ENCODE measurements at places on chromosomes 13 and 19.

- DNase-seq, result no peak
Observed at GRCh38 chr13:36882829-36883390, 37.1 kb downstream of the SMAD9 start.

GRCh38 chr19:33704271-33704670 is 82.5 kb downstream of the CHST8 start:
- DNase-seq, result no peak

- DNase-seq, result no peak
Observed at GRCh38 chr13:43916828-43917227, 37.1 kb downstream of the LACC1 start.

DNA sequence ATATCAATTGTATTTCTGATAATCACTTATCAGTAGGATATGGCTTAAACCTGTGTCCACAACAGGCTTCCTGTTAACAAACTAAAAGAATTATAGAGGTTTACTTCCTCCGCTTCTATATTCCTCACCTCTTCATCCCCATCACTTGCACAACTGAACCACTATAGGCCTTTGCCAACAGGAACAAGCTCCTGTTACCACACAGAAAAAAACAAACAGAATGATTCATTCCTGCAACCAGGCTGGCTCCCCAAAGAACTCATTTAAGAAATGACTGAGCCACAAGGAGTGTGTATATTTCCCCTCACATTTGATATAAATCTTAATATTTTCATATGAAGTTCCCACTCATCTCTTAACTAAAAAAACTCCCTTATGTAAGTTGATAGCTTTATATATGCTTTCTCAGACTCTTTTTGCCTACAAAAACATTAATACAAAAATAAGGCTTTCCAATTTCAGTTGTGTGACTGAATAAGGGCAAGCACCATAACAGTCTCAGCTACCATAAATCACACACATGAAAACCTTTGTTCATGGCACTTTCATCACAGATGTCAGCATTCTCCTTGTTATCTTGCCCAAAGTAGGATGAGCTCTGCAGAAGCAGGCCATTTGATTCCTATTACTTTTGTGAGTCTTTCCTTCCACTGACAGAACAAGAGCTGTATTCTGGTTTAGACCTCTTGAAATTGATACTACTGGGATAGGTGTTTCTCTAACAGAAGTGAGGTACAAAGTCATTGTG is 366.8 kb downstream of the SLITRK1 start:
- peak; percentile 83 for DNase-seq

- no peak for DNase-seq
Observed at GRCh38 chr13:41785402-41786172, 175.3 kb downstream of the VWA8 start.

- DNase-seq, result peak; percentile 45
Observed at GRCh38 chr19:55638864-55639359, 1.9 kb upstream of the ZNF580 start.

- peak; percentile 54 for DNase-seq
Observed at GRCh38 chr13:87498681-87499080, 172.5 kb upstream of the SLITRK5 start.

GRCh38 chr13:20528452-20528851 is 2.8 kb upstream of the CRYL1 start:
- no peak for DNase-seq

GRCh38 chr19:40791349-40791748 is 7.6 kb upstream of the EGLN2 start:
- DNase-seq, result no peak

- DNase-seq, result no peak
Observed at GRCh38 chr19:6821639-6822310, 49.3 kb downstream of the VAV1 start.

GRCh38 chr19:31882709-31883108 is 462.7 kb upstream of the ZNF507 start:
- no peak for DNase-seq

DNA sequence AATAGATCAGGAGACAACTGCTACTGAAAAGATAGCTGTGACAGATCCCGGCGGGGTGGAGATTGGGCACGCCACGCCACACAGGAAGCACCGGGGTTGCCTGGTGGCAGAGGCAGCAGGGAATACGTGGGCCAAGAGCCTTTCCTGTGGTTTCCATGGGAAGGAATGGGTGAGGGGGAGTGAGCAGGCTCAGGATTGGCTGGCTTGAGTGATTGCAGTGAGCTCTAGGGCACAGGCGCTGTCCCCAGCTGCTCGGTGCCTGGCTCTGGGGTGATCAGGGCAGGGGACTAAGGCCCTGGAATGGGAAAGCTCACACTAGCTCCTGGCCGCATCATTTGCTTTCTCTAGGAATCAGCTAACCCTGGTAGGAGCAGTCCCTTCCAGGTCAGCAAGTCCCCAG is 166.1 kb downstream of the USP12 start:
- DNase-seq, result no peak

GRCh38 chr13:59842507-59842906 is 321.2 kb downstream of the DIAPH3 start:
- DNase-seq, result peak; percentile 34

GRCh38 chr19:35059799-35060091 is 18.2 kb downstream of the HPN start:
- DNase-seq, result no peak

DNA sequence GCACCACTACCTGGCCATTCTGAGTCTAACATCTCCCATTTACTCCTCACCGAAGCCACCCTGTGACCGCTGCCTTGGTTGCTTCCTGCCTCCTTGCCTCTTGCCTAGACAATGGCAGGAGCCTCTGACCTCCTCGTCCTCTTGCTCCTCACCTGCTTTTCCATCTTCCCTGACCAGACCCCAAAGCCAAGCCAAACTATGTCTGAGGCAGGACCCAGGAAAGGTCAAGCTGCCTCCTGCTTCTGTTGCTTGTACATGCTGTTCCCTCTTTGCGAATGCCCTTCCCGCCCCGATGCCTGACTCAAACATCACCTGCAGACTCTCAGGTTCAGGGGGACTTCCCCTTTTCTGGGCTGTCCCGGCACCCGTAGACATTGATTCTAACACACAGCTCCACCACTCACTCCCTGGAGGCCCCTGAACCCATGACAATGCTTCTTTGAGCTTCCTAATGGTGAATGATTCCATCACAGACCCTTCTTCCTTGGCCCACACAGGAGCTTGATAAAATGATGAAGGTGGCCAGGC is 60.8 kb downstream of the F2RL3 start:
- no peak for DNase-seq

DNA sequence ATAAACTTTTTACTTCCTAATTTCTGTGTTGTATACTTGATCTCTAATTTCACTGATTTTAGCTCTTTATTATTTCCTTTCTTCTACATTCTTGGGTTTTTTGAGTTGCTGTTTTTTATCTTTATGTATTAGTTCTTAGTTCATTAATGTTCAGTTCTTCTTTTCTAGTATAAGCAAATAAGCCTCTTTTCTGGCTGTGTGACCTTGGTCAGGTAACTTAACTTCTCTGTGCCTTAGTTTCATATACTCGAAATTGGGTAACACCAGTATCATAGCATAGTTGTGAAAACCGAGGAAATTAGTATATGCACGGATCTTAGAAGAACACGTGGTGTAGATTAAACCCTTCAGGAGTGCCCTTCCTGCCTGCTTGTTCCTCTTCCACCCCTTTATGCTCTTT is 130.2 kb upstream of the C1QTNF9B start:
- no peak for DNase-seq

- no peak for DNase-seq
Observed at GRCh38 chr13:112756967-112757758, 67.3 kb downstream of the ATP11A start.

GRCh38 chr13:113078902-113079780 is 26.4 kb upstream of the F7 start:
- DNase-seq, result no peak

DNA sequence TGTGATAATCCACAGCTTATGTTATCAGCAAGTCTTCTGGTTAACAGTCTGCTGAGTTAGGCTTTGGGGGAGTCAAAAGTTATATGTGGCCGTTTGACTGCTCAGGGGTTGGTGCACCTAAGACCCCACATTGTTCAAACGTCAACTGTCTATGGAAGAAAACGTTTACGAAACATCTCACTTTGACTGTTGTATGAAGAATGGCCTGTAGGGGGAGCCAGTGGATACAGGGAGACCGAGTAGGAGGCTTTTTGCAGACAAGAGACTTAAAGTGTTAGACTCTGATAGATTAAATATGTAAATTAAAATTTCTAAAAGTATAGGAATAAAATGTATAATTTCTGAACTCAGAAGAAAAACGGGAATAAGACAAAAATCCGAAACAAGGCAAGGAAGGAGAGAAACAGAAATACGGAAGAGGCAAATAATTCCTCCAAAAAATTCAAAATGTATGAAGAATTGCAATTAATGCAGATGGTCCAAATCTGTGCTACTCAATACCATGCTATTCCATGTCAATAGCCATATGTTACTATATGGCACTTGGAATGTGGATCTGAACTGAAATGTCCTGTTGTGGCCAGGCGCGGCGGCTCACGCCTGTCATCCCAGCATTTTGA is 37.8 kb downstream of the TNFSF14 start:
- peak; percentile 77 for DNase-seq

DNA sequence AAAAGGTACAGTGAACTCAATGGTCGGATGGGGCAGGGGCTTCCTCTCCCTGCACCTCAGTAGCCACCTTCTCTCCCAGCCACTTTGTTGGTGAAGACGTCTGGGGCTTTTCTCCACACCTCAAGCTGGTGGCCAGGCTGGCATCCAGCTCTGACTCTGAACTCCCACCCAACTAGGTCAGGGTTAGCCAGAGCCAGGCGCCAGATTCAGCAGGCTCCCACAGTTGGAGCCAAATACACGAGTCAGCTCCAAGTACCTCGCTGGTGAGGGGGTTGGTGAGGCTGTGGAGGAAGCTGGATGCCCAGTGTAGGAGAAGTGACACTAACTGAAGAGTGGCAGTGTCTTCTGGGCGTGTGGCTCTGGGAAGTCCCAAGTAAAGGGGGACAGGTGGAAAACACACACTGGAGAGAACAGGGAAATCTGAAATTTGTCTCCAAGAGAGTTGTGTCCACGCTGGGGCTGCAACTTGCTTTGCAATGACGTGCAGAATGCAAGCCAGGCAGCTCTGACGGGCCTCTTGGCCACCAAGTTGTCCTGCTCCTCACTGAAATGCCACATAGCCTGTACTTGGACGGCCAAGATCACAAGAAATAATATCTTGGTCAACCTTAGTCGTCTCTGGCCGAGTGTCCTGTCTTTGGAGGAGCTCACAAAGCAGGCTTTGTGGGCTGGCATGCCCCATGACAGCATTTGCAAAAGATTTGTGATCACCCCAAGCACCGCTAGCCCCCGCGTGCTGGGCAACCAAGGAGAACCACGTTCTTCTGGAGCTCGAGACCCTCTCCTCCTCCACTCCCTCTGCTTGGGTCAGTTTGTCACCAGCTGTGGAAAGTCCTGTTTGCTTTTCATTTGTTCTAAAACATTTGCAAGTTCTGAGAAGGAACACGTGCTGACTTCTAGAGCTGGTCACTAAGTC is 18.1 kb downstream of the SLC7A1 start:
- DNase-seq, result no peak

DNA sequence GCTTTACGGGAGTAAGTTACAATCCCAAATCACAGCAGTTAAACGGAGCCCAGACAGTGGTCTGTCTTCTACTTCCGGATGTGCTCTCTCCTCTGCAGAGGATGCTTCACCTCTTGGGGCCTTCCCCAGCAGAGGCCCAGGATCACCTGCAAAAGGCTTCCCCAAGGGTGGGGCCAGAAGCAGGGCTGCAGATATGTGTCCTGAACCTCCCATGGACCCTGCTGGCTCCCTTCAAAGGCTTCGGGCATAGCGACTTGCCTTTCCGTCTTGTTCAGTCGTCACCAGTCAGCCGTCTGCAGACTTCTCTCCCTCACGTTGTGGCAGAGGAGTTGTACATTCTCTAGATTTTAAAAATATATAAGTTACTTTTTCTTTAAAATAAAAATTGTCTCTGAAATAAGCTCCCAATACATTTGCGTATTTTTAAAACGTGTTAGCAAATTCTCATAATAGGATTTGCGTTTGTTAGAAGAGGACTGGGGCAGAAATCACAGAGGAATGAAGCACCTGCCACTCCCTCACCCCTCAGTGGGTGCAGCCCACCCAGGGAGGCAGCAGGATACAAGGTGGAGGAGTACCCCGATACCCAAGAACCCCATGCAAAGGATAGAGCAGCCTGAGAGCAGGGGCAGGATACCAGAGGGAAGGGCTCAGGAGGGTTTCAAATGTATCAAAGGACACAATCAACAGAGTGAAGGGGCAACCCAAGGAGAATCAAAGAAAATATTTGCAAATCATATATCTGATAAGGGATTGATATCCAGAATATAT is 22.9 kb upstream of the MEDAG start:
- DNase-seq, result no peak

GRCh38 chr19:275000-275399 is 16.2 kb downstream of the PLPP2 start:
- no peak for DNase-seq

GRCh38 chr19:45294291-45295029 is 28.2 kb downstream of the CKM start:
- no peak for DNase-seq

- peak; percentile 57 for DNase-seq
Observed at GRCh38 chr19:4052993-4053422, 13.7 kb downstream of the ZBTB7A start.

GRCh38 chr19:1149259-1150045 is 24.6 kb downstream of the SBNO2 start:
- no peak for DNase-seq

DNA sequence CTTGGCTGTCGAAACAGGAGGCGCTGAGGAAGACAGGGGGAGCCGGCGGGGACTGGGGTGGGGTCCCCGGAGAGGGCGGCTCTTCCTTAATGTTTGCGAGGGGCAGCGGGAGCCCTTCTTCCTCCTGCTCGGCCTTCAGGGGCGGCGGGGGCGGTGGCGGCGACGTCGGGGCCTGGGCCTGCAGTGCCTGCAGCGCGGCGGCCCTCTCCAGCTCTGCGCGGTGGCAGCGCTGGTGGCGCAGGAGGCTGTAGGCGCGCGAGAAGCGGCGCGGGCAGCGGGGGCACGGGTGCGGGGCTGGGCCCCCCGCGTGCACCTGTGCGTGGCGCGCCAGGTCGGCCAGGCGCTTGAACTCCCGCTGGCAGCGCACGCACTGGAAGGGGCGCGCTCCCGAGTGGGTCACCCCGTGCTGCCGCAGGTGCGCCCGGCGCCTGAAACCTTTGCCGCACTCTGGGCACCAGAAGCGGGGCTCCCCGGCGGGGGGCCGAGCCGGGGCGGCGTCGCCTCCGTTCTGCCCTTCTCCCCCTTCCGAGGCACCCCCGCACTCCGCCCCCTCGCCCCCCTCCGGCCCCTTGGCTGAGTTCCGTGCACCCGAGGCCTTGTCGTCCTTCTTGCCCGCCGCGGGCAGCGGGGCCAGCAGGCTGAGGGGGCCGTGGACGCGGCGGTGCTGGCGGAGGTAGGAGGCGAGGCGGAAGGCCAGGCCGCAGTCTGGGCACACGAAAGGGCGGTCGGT is 2.5 kb downstream of the ZNF579 start:
- DNase-seq, result no peak
